ENCODE measurements at places on chromosomes 13 and 19.

- DNase-seq: no peak
These were observed 29.5 kb upstream of the CEBPG start for GRCh38 chr19:33343859-33344572.

- no peak for DNase-seq
These were observed 9.7 kb upstream of the ATP1A3 start for GRCh38 chr19:42003506-42004294.

GRCh38 chr13:107043021-107043956 is 475.4 kb upstream of the ARGLU1 start:
- DNase-seq: no peak

GRCh38 chr19:4099041-4099764 is 24.7 kb downstream of the MAP2K2 start:
- DNase-seq: no peak

DNA sequence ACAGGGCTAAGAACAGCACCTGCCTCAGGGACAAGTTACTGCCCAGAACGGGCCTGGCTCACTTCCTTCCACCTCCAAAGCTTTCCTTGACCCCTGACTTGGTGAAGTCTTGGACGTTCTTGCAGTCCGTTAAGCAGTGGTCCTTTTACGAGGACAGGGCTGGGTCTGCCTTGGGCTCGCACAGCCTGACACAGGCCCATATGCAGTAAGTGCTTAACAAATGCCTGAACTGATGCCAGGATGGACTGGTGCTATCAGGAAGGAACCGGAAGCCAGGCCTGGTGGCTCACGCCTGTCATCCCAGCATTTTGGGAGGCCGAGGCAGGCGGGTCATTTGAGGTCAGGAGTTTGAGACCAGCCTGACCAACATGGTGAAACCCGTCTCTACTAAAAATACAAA is 1.8 kb upstream of the PLK5 start:
- DNase-seq: no peak

- no peak for DNase-seq
These were observed 174.6 kb downstream of the SUCLA2 start for GRCh38 chr13:47826471-47826870.

Measured in activated CD4-positive, alpha-beta T cell treated with anti-CD3 and anti-CD28 coated beads for 48 hours (primary cell).